ENCODE measurements at places on chromosomes 12 and 14.

DNA sequence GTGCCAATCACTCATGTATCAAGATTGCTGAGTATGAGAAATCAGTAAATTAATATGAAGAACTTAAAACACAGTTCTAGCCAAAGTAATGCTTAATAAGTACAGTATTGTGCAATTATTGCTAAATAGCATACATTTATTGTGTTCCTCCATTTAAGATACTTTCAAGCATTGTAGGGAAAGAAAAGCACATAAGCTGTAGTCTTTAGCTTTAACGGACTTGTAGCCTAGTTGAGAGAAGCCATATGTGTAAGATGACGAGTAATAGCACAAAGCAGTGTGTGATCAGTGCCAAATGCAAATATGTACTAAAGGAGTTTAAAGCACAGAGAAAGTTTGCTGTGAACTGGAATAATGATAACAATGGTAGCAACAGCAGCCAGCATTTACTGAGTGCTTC is 38.1 kb downstream of the ETV6 start:
- no peak for DNase-seq

DNA sequence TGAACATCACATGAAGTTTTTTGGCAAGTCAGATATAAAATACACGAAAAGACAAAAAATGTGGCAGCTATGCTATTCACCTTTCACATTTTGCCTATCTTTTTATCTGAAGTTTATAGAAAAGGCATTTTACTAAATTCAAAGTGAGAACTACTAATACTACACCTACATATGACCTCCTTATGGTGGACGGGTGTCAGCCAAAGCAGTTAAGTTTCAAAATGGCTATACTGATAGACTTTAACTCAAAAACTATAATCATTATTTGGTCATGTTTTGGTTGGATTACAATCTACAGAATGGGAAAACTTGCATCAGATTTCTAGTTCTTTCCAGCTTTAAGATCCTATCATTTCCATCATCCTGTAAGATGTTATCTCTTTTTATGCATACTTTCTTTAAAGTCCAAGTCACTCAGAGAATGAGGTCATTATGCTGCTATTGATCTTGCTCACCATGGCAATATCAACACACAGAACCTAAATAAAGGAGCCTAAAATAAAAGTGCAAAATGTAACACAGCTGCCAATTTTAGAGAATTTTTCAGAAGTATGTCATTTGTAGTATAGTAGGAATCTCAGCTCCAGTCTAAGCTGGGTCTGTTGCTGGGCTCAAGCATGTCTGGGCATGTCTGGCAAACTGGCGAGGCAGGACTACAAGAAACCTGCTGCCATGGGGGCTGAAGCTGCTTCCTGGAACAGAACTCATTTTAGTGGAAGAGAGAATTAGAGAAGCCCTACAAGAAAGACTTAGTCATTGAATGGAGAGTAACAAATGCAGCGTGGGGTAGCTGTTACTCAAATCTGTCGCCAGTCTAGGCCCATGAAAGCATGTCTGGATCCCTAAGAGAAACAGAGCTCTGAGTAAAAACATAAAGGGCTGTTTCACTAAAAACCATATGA is 7.6 kb upstream of the AEBP2 start:
- no peak for DNase-seq

GRCh38 chr14:22822571-22823098 is 7.1 kb upstream of the MRPL52 start:
- peak; percentile 58 for DNase-seq

DNA sequence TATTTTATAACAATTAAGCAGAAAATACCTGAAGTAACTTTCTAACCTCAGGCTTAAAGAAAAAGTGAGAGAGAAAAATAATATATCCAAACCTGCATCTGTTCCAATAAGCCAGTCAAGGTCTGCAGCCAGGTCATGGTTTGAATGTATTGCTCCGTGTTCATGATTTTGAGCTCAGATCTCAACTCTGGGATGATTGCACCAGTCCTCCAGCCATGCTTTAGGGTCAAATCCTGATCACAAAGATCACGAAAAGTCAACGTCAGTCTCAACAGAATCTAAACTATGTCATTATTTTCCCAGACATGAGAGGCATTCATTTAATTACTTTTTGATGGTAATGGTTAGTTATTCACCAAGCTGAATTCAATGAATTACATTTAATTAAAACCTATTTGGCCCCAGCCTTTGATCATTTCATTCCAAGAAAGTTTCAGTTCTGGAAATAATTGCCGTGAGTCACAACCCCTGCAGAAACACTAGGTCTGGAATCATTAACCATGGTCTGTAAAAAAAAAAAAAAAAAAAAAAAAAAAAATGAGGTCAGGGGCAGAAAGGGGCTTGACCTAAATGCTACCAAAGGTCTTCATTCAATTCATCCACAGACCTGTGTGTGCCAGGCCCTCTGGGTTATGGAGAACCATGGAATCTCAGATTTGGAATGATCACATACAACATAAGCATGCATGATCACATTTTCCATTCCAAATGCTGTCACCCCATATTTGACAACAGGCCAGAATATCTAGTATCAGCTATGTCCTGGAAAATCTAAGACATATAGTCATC is 55.6 kb downstream of the NT5DC3 start:
- no peak for DNase-seq

- DNase-seq: no peak
Measured at GRCh38 chr14:57846596-57846995, 19.3 kb downstream of the SLC35F4 start.

DNA sequence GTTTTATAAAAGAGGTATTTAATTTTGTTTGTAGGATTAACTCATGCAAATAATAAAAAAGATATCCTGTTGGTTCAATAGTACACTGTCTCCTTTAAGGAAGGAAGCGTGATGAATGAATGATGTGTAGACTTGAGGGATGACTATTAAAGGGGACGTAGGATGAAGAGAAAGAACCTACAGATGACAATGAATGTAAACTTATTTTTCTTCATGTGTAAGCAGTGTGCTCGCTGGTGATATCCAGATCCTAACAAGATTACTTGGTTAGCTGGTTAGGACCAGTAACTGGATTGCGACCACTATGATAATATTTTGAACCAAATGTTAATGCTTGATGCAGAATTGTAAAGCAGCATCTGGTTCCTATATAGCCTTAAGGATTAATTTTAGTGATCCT is 2.6 kb downstream of the ARF6 start:
- no peak for DNase-seq

- DNase-seq: no peak
Measured at GRCh38 chr14:103718572-103718971, 3.0 kb downstream of the ZFYVE21 start.

DNA sequence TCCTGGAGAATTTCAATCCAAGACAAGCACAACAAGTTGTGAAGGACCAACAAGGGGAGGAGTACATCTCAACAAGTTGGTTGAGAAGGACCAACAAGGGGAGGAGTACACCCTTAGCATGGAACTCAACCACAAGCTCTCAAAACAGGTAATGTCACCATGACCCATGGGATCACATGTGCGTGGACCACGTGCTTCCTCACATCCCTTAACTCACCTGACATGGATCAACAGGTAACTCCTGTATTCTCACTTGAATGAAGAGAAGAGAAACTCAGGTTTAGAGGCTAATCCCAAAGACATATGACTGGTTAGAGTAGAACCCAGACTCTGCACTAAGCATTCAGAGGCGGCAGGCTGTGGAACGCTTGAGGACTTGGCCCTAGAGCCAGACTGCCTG is 6.2 kb downstream of the CRACR2A start:
- no peak for DNase-seq

DNA sequence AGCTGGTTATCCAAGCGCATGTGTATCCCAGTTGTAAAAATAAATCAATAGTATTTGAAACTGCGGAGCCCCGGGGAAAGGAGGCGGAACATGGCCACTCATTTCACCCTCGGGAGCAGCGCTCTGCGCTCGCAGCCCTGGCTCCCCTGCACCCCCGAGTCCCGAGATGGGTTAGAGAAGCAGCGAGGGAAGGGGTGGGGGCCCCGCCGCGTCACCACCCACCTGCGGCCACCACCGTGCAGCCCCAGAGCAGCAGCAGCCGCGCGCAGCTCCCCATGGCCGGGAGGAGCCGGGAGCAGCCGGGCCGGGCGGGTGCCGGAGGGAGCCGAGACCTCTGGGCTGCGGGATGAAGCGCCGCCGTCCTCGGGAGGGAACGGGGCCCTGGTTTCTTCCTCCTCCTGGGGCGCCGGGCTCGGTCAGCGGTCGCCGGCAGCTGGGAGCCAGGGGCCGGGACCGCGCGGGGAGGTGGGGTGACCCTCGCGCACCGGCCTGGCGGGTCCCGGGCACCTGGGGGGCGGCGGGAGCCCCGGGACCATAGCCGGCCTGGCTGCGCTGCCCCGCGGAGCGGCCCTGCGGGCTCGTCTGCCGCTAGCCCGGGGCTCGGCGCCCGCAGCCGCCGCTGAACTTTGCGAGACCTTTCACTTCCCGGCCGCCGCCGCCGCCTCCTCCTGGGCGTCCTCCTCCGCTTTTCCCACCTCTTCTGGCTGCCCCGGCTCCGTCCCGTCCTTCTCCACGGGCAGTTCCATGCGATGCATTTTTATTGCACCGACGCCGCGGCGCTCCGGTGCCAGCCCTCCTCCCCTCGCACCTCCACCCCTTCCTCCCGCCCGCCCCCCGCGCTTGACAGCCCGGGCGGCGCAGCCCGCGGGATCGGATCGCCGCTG is at the start of gene NTN4:
Gene NTN4, minus strand, starts transcription at position 732 of the 884 bp plus-strand sequence. Its CDS starts 455 bp downstream, at position 277.
- peak; percentile 13 for DNase-seq

GRCh38 chr12:85823436-85824180 is 12.6 kb downstream of the RASSF9 start:
- no peak for DNase-seq

- DNase-seq: no peak
Measured at GRCh38 chr14:105155681-105156413, 12.7 kb downstream of the JAG2 start.

- DNase-seq: no peak
Measured at GRCh38 chr14:67704484-67705089, 2.9 kb downstream of the RDH12 start.

DNA sequence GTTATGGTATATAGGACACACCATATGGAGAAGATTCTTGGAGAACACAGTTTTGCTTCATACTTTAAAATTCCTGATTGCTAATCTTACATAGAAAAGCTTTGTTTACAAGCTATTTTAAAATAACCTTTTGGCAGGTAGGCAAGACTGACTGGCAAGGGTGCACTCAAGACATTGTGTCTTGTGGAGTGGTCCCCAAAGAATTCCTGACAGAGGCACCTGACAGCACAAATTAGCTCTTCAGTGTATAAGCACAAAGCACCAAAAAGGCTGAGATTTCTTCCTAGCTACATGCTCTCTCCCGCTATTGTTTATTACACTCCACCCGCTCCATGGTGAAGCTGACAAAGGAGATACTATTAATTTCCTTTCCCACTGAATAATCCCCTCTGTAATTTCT is 139.4 kb downstream of the MON2 start:
- DNase-seq: no peak

DNA sequence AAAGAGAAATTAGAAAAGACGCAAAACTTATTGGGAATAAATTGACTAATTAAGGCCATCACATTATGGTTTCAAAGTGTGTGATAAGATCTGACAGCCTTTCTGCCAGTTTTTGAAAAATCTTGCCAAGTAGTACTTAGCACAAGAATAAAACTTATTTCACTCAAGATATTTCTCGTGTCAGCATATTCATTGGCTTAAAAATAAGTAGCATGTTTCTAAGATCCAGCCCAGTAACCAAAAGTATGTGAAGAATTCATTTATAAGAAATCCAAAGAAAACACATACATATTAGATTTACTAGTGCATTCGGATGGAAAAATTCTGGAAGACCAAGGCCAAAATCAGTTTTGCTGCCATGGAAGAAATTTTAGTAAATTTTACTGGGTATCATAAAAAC is 1135.0 kb downstream of the GALC start:
- no peak for DNase-seq

DNA sequence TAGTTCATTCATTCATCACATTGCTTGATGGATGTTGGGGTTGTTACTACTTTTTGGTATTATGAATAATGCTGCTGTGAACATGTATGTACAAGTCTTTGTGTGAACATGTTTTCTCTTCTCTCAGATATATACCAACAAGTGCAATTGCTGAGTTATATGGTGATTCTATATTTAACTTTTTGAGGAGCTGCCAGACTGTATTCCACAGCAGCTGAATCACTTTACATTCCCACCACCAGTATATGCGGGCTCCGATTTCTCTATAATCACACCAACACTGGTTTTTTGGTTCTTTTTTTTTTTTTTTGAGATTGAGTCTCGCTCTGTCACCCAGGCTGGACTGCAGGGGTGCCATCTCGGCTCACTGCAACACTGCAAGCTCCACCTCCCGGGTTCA is 22.2 kb upstream of the PLEKHG6 start:
- DNase-seq: no peak

DNA sequence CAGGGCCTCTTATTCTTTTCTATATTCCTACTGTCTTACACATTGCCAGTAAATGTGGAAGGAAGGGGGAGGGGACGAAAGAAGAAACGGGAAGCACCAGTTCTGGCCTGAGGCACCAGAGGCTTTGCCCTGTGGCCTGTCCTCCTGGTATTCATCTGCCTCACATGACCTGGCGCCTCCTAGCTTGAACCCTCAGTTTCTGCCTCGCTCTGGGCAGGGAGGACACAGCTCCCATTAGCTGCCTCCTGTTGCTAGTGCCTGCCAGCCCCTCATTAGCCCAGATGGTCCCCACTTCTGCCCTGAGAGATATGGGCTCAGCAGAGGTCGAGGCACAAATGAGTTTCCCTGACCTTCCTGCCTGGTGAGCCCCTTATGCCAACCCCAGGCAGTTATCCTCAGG is 3.0 kb upstream of the PLEKHG6 start:
- DNase-seq: no peak

DNA sequence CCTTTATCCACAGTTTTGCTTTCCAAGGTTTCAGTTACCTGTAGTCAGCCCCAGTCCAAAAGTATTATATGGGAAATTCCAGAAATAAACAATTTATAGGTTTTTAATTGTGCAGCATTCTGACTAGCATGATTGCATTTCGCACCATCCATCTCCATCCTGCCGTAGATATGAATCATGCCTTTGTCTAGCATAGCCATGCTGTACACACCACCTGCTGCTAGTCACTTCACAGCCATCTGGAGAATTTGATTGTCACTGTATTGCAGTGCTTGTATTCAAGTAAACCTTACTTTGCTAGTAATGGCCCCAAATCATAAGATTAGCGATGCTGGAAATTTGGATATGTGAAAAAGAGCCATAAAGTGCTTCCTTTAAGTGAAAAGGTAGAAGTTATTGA is 36.0 kb downstream of the MUCL1 start:
- DNase-seq: no peak

DNA sequence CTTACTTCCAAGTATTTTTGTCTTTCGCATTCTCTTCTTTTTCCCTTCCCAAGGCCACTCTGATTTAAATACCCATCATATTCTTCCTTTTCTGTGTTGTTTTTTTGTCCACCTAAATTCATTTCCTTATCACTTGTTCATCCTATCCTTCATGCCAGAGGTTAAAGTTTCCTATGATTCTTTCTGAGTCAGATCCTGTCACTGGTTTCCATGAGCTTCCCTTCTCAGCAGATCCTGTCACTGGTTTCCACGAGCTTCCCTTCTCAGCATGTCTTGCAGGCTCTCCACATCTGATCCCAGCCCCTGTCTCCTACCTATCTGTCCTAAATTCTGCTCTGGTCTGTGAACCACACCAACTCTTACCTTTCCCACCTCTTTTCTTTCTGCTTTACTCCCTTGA is 311.8 kb upstream of the RGS6 start:
- DNase-seq: no peak
